ENCODE measurements at places on chromosomes 3 and 15. TPM values are rescaled to one million over a fixed set of nuclear protein-coding genes. Genes with fewer than 3 reads are reported as not detected.

Gene CYP8B1
- total RNA-seq = 2.6 TPM

Gene GPR27
- 1.2 TPM for total RNA-seq

Gene CACNA2D3
- 6.3 TPM for total RNA-seq

Gene ACVR2B
- 10.6 TPM for total RNA-seq

DNA sequence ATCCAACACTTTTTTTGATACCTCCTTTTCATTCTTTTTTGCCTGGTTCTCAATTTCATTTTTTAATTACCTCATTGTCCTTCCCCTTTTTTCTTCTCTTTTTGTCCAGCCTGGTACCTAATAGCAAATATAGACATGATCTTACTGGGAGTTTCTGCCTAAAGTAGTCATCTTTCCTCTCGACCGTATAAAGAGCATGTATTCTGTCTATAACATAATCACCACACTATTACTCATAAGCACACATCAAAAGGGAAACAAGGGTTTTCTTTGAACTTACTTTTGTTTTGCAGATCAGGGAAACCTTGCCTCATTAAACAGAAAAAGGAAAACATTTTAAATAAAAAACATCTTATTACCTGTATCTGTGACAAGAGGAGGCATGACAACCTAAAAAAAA lies 33.0 kb downstream of the FAM98B start:
- DNase-seq = no peak

- no peak for DNase-seq
These were observed 50.0 kb upstream of the TRPM1 start for GRCh38 chr15:31151301-31152233.

All from umbilical cord (tissue), 2 donors.